ENCODE measurements at places on chromosomes 3 and 15. TPM values are rescaled to one million over a fixed set of nuclear protein-coding genes. Genes with fewer than 3 reads are reported as not detected.
A peak's percentile ranks its signal among the peaks of the same experiment; 100 is the strongest.

ITIH1 gene
- not detected for total RNA-seq

DNA sequence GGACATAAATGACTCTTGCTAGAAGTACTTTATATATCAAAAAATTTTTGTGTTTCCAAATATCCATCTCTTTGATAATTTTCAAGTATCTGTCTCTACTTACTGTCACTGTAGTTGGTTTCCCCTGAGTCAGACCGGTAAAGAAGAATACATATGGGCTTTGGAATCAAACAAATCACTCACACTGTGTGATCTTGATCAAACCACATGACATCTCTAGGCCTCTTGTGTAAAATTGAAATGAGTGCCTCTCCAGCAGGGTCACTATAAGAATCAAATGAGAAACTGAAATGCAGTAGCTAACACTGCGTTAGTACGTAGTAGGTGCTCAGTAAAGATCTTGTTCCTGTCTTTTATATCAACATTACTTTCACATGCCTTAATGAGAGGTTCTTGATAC, 314.6 kb upstream of the STT3B start:
- DNase-seq, result no peak

GRCh38 chr15:31297575-31298456, 28.8 kb upstream of the KLF13 start:
- DNase-seq, result no peak

GRCh38 chr3:154745122-154745521, 315.1 kb upstream of the GPR149 start:
- DNase-seq, result no peak

- DNase-seq, result no peak
These were observed 456.4 kb upstream of the CFAP20DC start for GRCh38 chr3:59506191-59506590.

GRCh38 chr3:3740061-3740460, 59.2 kb upstream of the LRRN1 start:
- DNase-seq, result no peak

- DNase-seq, result peak; percentile 27
These were observed 12.7 kb downstream of the ATP10A start for GRCh38 chr15:25850154-25851111.

Measured in tibial nerve (tissue), 4 donors.